GM04504 (cell line): ENCODE measurements at places on chromosomes 1 and 21.

DNA sequence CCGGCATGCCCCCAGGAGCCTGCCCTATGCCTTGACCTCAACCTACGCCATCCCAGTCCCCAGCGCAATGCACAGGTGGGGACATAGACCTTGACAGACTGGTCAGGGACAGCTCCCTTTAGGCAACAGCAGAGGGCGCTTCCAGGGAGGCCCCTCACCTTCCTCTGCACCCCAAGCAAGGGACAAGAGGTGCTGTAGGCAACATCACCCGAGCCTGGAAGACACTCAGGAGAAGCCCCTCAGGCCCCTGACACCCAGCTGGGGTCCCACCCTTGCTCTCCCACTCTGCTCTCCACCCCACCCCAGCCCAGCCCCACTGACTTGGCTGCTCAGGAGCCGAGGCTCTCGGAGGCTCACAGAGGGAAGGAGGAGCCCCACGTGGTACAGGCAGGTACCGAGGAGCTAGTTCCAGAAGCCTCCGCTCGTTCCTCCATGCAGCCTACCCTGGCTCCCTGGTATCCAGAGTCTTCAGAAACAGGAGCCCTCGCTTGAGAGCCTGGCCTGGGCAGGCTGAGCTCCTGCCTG is 2.4 kb upstream of the WNT3A start:
- DNase-seq: no peak

DNA sequence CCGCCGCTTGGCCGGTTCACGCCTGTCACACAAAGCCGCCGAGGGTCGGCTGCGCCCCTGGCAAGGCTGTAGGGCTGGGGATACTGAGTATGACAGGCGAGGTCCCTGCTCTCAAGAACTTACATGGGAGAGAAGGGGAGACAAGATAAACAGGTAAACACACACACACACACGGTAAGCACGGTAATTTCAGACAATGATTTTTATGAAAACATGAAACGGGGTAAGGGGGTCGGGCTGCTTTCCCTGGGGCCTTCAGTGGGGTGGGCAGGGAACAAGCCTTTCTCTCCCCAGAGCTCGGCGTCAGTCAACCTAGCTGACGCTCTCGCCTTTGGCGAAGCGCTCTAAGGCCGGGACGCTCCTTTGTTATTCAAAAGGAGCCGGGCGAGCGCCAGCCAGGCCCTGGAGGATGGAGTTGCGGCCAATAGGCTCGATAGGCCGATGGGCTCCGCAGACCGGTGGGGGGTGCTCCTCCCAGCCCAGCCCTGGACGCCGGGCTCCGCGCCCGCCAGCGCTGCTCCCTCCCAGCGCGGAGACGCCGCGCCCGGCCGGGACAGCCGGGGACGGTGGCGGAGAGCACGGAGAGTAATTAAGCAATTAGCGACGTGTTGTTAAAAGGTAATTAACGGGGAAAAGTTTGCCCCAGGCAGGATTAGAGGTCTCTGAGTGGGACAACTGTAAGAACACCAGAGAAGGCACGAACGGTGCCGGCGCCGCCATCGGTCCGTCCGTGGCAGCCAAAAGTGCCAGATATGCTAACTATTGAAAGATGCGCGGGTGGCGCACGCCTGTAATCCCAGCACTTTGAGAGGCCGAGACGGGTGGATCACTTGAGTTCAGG is 950 bp upstream of the INKA2 start:
- DNase-seq: peak; percentile 42

GRCh38 chr1:93447481-93448291 is at the start of gene FNBP1L:
TSS of gene FNBP1L (plus strand) at chr1:93448118. CDS start at chr1:93448282, 164 bp downstream.
- DNase-seq: no peak

GRCh38 chr1:173330149-173330951 is 123.2 kb upstream of the TNFSF4 start:
- peak; percentile 45 for DNase-seq

GRCh38 chr1:192977089-192977706 is 82.0 kb downstream of the UCHL5 start:
- no peak for DNase-seq

GRCh38 chr1:56330391-56331026 is 248.9 kb downstream of the PLPP3 start:
- no peak for DNase-seq

DNA sequence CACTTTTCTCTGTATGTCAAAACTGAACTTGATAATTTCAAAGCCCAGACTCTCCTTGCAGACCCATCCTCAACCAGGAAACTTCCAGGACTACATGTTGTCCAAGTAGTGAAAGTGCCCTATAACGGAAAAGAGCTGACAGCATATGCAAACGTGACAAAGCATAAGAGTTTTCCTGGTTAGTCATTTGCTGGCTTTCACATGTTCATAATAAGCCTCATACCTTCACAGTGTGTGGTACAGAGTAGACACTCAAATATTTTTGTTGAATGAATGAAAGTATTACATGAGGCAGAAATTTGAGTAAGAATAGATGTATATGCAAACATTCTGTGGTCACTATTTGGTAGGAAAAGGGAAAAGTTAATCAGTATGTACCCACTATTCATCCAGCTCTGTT is 473.3 kb downstream of the MRPL39 start:
- peak; percentile 8 for DNase-seq

- DNase-seq: no peak
These were observed 27.1 kb downstream of the PCAT6 start for GRCh38 chr1:202837746-202838262.

DNA sequence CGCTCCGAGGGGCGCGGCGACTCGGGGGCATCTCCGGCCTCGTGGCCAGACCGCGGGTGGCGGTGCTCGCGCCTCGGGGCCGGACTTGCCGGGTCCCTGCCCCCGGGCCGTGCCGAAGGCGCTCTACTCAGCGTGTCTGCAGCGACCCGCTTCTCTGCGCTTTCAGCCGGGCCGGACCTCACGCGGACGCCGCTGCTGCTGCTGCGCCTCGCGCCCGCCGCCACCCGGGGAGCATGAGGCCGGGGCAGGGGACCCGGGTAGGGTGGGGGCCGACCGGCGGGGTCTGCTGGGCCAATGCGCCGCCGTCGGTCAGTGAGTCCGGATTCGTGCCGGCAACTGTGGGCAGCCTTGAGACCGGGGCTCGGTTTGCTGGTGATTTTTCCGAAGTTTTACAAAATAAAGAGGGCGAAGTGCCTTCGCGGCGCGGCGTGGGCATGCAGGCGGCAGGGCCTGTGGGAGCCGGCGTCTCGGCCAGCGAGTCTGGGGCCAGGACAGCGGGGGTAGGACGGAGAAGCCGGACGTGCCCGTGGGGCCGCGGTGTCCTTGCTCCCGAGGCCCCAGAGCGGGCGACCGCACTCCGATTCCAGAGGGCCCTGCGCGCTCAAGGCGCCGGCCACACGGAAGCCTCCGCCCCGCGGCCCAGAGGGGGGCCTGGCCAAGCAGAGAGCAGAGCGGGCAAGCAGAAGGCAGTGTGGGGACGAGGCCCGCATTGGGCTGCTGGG is 749 bp downstream of the FAM163A start:
- DNase-seq: no peak

GRCh38 chr1:111142356-111142975 is 2.4 kb downstream of the CEPT1 start:
- DNase-seq: no peak

- DNase-seq: no peak
These were observed 15.9 kb upstream of the EPB41 start for GRCh38 chr1:28898405-28898881.

- DNase-seq: no peak
These were observed 229.1 kb downstream of the KCNJ6 start for GRCh38 chr21:37686991-37687810.

DNA sequence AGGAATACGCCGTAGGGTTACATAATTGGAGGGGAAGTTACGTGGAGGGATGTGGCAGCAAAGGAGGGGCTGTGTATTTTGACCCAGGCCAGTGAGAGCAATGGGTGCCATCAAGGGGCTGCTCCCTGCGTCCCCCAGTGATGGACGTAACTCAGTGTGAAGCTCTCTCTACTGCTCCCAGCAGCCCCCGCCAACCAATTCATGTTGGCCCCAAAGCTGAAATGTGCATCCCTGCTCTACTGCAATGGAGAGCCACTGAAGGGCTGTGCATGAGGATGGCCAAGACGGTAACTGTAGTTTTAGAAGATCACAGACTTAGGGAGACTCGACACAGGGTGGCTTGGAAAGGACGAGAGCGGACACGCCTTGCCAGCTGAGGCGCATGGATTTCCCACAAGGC is 38.3 kb downstream of the PGBD5 start:
- no peak for DNase-seq
